ENCODE measurements at places on chromosomes 1 and 21.
A peak's percentile ranks its signal among the peaks of the same experiment; 100 is the strongest.

DNA sequence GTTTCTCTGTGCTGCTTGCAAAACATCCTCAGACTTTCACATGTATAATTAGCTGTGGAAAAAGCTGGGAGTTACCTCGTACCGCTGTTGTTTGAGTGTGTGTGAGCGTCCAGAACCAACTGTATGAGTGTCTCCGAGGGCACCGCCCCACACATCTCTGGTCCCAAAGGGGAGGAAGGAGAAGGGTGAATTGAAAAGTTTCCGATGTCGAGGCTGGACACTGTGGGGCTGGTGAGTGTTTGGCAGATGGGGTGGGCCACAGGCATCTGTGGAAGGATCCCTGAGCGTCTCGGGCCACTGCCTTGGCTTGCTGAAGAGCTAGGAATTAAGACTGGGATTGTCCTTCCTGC is 1.2 kb downstream of the ATP2B4 start:
- DNase-seq: peak; percentile 58

DNA sequence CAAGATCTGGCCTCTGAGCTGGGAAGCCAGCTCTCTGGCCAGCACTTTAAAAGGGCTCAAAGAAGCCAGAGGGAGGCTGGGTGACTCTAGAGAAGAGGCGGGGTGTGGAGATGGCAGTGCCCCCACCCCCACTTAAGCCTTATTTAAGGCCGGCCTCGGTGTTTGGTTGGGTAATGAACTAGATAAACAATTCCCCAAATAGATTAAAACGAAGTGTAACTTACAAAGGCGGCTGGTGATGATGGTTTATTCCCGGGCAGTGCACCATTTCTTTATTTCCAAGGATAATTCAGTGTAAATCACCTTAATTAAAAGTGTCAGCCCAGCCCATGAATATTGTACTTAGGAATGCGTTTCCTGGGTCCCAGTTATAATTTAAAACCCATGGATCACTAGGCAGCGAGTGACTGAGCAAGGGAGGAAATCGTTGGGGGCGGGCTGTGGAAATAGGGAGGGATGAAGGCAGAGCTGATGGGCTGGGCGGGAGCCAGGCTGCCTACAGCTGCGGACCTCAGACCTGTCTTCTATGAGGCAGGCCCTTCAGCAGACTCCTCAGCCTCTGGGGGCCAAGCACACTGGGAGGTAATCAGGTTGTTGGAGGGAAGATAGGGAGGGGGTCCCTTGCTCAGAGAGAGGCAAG is 54.9 kb downstream of the TMEM53 start:
- DNase-seq: peak; percentile 24

- DNase-seq: peak; percentile 56
These were observed 38.5 kb upstream of the ENAH start for GRCh38 chr1:225691377-225691776.

DNA sequence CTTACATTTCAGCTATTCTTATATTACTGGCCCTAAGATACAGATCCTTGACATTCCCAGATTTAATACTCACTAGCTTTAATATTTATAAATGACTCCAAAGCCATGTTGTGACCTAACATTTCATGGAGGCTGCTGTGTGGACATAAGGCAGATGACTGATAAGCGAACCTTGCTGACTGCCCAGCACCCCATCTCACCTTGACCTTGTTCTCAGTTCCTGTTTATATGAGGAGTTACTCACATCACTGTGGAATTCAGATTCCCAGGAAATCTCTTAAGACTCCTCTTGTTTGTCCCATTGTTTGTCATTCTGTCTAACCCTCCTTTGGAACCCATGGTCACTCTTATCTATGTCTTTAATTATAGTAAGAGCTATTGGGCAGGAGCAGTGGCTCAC is 21.9 kb downstream of the RAB3B start:
- DNase-seq: no peak

- no peak for DNase-seq
These were observed 77.0 kb upstream of the BACE2 start for GRCh38 chr21:41090981-41091380.

DNA sequence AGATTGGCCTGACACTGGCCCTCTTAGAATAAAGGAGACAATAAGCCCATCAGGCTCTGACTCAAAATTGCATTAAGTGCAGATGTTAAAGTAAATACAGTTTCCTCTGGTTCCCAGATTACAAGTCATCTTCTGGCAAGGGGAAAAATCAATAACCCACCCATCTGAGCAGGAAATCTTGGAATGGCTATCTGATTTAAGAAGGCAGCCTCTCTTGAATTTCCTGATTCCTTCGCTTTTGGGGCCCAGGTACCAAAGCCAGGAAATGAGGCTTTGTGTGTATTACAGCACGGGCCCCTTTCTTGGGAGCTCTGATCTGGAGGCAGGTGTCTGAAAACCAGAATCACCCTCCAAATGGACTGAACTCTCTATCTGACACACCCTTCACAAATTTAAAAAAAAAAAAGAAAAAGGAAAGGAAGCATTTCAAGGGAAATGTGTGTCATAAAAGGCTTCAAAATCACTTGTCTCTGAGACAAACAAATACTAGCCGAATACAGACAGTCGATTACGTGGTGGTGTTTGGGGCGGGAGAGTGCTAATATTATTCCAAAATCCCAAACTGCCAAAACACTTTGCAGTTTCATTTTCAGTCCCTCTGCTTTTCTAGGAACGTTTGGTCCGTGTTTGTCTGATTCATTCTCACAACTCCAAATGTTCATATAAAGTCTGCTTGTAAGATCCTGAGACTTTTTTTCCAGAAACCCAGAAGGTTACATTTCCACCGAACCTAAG is 240.9 kb upstream of the CAMK1G start:
- no peak for DNase-seq

- no peak for DNase-seq
These were observed 29.5 kb upstream of the ERG start for GRCh38 chr21:38527737-38528136.

DNA sequence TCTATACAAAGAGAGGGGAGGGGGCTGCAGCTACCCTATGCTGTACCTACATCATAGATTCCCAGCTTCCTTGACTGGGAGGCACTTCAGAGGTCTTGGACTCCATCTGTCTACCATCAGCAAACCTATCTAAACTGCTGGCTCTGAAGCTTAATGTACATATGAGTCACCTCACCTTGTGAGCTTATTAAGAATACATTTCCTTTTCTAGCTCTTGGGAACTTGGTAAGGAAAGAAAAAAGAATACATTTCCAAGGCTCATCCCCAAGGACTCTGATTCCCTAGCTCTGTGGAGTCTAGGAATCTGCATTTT is 50.0 kb upstream of the PRELP start:
- DNase-seq: peak; percentile 32

DNA sequence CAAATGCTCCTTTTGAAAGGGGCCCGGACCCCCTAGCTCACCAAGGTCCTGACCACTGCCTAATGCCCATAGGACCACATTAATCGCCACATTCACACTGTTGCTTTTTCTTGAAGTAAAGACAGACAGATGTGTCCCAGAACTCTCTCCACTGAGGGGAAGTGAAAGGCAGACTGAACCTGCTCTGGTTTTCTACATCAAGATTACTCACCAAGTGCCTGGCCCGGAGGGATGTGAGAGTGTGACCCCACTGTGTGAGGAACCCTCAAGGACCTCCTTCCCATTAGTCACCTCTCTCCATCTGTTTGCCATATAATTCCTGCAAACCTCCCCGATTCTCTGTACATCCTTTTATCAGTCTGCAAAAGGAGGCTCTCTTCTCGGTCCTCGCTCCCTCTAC is 381.5 kb downstream of the OMA1 start:
- no peak for DNase-seq

DNA sequence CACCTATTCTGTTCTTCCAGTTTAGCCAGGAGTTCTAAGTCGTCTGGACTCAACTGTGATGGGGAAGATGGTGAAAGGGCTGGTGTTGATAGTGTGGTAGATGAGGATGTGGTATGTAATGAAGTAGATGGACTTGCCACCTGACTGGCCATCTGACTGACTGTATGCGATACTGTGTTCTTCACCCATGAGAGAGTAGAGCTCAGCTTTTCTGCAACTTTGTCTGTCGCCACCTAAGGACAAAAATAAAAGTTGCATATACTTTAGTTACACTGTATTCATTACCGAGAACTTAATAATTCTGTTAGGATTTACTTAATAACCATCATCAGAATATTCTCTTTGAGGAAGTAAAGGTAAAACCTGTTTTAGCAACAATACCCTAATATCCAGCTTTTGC is 48.5 kb downstream of the EVI5 start:
- peak; percentile 13 for DNase-seq

- peak; percentile 54 for DNase-seq
These were observed 559 bp downstream of the BACH1 start for GRCh38 chr21:29299046-29299915.

DNA sequence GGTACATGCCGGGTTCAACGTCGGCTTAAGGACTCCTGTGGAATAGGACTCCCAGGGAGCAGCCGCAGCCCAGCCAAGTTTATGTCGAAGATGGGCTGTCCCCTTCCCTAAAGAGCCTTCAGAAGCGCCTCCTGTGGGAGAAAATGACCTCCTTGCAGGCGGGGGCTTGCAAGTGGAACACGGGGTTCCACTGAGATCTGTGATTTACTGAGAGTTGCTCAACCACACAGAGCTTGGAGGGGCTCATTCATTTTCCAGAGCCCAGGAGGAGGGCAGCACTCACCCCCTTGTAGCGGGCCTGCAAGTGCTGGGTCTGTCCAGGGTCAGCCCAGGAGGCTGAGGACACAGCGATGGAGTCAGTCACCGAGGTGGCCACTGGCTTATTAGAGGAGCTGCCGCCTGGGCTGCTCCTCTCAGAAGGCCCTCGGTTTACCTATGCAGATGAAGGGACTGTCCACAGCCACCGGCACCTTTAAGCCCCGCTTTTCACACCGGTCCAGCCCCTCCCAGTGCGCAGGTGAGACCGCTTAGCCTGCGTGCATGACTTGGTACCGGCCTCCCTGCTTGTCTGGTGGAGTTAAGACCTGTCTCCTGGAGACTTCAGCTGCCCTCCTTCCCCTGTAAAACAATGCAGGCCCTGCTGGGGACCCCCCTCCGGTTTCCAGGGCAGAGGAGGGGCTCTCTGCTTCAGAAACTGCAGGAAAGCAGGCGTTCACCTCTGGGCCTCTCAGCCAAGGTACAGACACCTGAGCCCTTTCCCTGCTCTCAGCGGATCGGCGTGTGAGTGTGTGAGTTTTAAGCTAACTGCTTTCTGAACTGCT is 57.5 kb downstream of the ATP5PO start:
- no peak for DNase-seq

GRCh38 chr1:209819058-209819457 is 8.7 kb upstream of the UTP25 start:
- DNase-seq: no peak

DNA sequence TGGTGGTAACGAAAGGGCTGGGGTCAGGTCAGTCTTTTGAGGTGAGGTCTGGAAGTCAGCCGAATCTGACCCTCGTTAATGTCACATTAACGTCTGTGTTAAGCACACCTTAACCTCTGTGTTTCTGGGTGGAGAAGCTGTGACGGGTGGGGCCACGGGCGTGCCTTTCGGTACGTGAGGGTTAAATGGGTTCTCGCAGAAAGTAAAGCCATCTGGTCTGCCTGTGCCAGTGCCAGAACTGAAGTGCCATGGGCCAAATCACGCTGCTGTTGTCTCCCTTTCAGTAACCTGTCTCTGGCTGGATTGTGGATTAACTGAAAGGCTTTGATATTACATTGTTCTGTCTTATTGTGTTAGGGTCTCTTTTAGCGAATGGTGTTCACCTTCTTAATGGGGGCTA is 14.4 kb downstream of the URB2 start:
- no peak for DNase-seq

DNA sequence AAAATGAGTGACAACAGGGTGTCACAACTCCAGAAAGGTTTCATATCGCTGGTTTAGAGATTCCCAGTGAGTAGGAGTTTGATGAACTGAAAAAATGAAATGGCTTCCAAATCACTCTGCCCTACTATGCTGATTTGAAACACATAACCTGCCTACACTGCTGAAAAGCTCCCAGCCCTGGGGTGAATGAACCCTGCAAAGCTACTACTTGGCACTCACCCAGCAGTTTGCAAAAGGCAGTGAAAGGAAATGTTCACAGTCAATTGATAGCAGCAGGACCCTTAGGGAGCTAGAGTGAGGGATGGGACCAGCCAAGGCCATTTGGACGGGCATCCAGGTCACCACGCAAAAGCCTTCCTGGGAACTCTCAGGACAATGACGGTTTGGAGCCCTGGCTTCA is 44.4 kb upstream of the SRP9 start:
- DNase-seq: no peak

DNA sequence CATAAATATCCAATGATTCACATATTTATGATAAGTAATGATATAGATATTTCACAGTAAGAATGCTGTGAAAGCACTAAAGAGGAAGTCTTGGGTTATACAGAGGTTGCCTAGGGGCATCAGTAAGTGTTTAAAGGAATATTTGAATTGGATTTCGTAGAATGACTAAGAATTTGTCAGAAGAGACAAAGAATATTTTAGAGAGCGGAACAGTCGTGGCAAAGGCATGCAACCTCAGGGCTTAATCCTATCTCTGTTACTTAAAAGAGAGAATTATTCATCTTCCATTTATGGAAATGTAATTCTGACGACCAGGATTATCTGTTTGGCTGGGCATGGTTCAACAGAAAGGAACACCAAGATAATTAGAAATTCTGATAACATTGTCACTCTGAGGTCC is 171.9 kb upstream of the NR5A2 start:
- peak; percentile 96 for DNase-seq

GRCh38 chr1:224623310-224623714 is 7.2 kb downstream of the CNIH3 start:
- DNase-seq: peak; percentile 21

GRCh38 chr1:6658359-6659060 is 33.8 kb downstream of the THAP3 start:
- no peak for DNase-seq

- DNase-seq: no peak
These were observed 135.1 kb downstream of the ACTL8 start for GRCh38 chr1:17890056-17890814.

DNA sequence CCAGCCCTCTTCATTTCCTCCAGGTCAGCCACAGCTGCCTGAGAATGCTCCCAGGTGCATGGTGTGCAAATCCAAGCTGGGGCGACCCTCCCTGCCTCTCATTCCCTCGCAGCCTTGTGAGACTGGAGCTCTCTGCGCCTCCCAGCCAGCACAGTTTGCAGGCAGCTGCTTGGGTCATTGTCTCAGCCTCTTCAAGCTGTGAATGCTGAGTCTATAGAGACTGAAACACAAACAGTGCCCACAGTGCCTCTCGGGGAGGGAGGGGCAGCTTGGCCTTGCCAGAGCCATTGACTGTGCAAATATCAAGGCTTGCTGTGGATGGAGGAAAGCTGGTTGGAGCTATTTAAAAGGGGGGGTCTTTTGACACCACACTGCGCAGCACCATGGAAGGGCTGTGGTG is 10.6 kb downstream of the PLXNA2 start:
- DNase-seq: no peak

DNA sequence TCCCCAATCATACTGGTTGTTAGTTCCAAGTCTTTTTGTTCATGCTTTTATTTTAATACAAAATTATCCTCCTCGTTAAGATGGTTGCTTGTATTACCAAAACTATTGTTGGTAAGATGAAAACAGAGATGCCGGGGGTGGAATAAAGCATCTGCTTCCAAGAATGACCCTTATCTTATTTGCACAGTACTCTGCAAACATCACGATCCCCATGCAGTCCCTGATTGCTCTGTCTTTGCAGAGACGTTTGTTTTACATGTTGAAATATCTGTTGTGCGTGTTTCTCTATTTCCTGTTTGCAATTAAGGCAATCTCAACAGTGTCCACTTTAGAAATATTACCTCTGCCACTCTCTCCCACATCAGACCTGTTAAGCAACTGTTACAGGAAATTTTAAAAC is 141.3 kb upstream of the NCAM2 start:
- DNase-seq: no peak
